ENCODE measurements at places on chromosomes 3 and 15.

DNA sequence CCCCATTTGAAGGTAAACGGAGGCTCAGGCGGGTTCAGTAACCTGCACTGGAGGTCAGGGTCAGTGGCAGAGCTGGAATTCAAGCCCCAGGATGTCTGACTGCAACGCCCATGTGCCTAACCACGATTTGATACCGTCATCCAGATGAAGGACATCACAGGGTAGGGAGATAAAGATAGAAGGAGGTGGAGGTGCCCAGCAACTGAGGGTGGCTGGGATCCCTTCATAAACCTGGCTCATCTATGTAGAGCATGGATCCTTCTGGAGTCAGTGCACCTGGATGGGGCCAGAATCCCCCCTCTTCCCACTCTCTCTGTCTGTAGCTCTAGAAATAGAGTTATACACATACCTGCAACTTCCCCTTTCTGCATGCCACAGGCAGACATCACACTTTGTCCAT, 41.3 kb downstream of the GOLGA8S start:
- DNase-seq = no peak

DNA sequence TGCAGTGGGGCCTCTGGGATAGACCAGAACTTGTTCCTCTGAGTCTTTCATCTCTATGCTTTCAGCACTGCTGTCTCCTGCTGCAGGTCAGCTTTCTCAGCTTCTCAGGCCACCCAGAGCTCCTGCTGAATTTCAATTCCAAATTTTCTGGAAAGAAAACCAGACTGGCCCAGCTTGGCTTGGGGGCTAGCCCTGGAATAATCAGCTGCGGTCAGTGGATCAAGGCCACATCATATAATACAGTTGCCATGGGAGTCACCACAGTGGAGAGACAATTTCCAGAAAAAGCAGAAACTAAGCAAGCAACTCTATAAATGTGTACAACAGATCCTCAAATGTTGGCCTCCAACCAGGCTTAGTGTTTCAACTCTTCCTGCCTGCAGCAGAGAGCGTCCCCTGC, 91.1 kb upstream of the SLC24A5 start:
- no peak for DNase-seq

DNA sequence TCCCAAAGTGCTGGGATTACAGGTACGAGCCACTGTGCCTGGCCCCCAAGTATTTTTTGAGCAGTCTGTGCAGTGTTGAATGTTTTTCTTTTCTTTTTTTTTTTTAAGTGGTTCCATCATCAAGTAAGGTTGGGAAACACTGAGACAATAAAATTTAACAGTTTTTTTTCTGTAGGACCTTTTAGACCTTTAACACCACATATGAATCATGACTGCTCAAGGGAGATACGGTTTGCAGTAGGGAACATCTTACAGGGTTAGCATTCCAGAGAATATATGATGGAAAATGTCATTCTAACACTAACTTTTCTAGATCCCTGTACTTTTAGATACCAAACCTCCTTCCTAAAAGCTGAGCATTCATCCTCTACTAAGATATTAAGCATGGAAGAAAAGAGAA, 41.7 kb downstream of the SNX4 start:
- no peak for DNase-seq

GRCh38 chr3:149494759-149495580, 20.5 kb downstream of the TM4SF4 start:
- DNase-seq = no peak

- DNase-seq = no peak
Observed at GRCh38 chr15:66072616-66073361, 180.8 kb downstream of the MEGF11 start.

DNA sequence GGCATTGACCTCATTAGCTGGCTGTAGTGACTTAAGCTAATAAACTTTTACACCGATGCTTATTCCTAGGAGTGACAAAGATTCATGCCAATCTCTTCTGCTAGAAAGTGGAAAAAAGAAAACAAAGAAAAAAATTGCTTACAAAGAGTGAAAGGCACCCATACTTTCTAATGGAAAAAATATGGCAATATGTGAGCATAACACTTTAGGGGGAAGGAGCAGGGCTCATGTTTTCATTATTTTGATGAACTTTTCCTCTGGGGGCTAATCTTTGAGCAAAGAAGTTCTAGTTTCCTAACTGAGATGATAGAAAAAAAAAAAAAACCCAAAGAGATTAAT, 94.8 kb upstream of the THRB start:
- no peak for DNase-seq

DNA sequence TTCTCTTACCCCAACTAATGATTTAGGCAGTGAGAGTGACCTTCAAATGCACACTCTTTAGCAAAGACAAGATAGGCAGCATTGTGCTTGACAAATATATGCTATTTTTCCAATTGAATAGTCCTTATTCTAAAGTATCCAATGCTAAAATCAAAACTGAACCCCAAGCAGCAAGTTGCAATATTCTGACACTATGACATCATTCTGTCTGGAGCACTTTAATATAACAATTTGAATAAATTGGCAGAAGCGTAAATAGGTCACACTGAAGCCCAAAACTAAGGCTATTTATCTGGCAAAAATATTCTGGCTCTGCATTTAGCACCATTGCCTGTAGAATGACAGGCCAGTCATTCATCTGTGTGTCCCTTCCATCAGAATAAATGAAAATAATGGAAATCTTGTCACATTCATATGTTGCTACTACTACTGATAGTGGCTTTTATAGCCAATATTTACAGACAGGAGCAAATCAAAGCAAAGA, 2.9 kb downstream of the CBLB start:
- DNase-seq = no peak

GRCh38 chr3:189195302-189195701, 23.5 kb downstream of the TPRG1 start:
- DNase-seq = no peak

DNA sequence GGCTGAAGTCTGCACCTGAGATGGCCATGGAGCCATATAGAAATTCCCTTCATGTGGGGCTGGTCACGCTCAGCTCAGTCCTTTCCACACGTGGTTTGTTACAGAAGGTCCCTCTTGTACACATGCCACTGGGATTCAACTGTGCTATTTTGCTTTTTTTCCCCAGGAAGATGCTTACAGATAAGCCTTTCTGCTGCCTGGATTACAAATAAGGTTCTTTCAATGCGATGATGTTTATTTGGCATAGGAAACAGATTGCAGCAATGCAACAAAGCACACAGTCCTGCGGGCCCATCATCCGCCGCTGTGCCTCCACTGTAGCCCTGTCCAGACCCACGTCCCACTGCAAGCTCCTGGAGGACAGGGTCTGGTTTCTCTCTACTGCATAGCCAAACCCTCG, 124.8 kb downstream of the XXYLT1 start:
- DNase-seq = no peak

DNA sequence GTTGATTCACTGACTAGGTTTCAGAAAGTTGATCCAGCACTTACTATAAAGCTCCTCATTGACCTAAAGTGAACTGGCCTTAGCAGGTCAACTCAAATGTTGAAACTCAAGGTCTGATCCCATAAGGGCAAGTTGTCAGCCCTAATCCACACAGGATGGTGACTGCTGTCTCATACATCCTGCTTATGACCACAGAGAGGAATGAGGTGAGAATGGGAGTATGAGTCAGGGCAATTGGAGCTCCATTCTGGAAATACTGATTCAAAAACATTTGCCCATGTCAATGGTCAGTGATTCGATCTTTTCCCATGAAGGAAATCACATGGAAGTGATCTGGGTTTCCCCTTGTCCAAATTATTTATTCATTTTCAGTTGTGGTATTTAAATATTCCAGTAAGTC, 78.7 kb downstream of the ZNF385D start:
- no peak for DNase-seq

GRCh38 chr3:188533612-188534357, 379.8 kb downstream of the LPP start:
- no peak for DNase-seq
